ENCODE measurements at places on chromosomes 7 and 10. TPM values are rescaled to one million over a fixed set of nuclear protein-coding genes. Genes with fewer than 3 reads are reported as not detected.
A peak's percentile ranks its signal among the peaks of the same experiment; 100 is the strongest.

DNA sequence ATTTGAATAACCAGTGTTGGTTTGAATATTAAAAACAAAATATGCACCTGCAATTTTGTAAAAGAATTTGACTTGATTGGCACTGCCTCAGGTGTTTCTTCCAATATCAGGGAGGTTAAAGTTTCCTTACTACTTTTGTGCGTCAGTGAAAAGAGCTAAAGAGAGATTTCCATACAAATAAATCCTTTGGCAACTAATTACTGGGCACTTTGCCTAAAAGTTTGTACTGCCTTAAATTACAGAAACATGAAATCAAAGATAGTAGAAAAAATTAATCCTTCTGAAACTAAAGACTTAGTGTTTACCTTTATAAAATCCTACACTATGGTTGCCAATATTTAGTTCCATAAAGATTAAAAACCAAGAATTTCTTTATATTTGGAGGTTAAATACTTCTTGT, 72.5 kb downstream of the DNAJB9 start:
- DNase-seq = no peak

DNA sequence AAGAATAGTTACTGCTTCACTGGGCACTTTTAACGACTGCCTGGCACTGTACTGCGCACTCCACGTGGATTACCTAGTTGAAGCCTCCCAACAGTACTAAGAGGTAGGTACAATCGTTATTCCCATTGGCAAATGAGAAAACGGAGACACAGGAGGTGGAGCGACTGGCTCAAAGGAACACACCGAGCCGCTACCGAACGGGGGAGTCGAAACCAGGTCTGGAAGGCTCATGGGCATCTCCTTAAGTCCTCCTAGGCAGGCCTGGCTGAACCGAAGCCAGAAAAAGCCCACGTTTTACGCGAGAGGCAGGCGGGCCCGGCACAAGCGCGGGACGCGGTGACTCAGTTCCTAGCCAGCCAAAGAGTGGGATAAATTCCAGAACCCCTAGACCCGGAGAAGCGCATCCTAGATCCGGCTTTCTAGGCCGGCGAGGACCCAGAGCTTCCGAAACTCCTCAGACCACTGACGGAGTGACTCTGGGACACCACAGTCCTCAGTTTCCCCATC, 472 bp downstream of the PDAP1 start:
- peak; percentile 64 for DNase-seq

- DNase-seq = no peak
These were observed 7.4 kb upstream of the PFKP start for GRCh38 chr10:3059974-3060373.

DNA sequence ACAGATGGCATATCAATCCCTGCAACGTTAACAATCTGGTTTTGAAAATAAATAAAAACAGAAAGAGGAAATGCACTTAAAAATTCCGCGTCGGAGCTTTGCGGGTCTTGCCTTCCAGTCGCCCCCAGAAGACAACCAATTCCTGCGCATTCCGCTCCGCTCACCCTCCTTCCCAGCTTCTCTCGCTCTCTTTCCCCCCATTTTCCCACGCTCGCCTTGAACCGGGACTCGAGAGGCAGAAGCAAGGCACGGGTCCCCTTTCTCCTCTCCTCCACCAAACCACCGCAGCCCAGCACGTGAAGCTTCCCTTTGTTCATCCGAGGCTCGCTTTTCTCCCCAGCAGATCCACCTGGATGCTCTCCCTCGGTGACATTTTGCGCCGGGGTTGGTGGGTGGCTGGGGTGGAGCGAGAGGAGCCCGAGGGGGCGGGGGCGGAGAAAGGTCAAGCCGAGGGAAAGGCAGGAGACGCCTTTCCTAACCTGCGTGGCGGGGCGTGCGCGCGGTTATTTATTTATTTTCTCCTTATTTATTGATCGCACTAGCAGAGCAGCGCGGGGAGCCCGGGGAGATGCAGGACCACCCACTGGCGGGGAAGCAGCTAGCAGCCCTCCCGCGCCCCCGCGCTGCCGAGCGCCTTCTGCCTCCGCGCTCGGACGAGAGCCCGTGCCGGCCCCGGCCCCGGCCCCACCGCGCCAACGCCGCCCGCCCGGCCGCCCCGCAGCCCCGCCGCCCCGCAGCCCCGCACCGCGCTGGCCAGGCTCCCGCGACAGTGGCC, at the start of gene KCND2:
Gene KCND2 (plus strand): TSS at position 475 of the 775 bp plus-strand sequence.
- no peak for DNase-seq

DNA sequence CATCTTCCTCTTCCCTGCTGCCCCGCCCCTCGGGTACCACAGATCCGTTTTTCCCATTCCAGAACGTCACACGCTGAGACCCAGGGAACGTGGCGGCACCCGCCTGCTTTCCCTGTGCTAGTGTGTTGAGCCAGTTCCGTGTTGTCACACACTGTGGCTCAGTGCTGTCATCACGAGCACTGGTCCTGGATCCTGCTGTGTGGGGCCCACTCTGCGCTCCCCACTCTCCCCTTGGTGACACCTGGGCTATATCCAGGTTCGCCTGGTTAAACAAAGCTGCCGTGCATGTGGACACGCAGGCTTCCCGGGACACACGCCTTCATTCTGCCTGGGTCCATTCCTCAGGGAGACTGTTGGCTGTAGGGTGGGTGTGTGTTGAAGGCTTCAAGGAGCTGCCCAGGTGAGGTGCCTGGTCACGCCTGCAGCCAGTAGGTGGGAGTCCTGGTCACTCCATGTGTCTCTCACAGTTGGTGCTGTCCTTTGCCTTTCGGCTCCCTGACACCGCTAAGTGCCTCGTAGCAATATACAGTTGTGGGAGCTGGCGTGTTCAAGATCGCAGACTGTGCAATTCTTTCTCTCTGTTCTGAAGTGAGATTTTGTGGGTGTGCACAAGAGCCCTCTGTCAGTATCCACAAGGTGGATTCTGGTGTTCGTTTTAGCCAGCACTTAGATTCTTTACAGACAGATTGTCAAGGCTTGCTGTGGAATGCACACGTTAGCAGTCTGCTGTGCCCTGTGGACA, 88.6 kb downstream of the INPP5A start:
- no peak for DNase-seq

GRCh38 chr7:80905334-80905733, 13.5 kb downstream of the SEMA3C start:
- DNase-seq = no peak

GRCh38 chr7:116316838-116317628, 106.7 kb downstream of the TES start:
- peak; percentile 100 for DNase-seq

Gene SKAP2
- 39.2 TPM for total RNA-seq

Measured in mammary epithelial cell (primary cell).